ENCODE measurements at places on chromosomes 16 and 17.
A peak's percentile ranks its signal among the peaks of the same experiment; 100 is the strongest.

DNA sequence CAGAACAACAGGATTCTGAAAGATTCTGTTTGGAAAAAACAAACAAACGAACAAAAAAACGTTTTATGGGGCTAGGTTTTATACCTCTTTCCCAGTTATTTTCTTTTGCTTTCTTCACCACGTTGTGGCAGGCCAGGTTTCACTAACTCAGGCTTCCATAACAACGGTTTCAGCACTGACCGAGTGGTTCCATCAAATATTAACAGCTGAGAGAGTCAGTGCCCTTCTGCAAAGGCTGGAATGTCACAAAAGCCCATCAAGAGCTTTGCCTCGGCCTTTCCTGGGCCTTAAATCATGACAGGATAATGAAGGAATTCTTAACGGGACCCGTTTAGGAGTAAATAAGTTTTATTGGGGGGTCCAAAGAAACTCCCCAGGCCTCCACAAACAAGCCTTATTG lies 34.2 kb downstream of the MPHOSPH6 start:
- no peak for DNase-seq

DNA sequence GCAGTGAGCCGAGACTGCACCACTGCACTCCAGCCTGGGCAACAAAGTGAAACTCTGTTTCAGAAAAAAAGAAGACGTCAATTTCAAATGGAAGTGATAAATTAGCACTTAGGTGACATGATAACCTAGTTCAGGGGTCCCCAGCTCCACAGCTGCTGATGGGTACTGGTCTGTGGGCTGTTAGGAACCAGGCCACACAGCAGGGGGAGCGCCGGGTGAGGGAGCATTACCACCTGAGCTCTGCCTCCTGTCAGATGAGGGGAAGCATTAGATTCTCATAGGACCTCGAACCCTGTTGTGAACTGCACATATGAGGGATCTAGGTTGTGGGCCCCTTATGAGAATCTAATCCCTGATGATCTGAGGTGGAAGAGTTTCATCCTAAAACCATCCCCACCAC lies 253.0 kb downstream of the FOXL1 start:
- DNase-seq, result no peak

DNA sequence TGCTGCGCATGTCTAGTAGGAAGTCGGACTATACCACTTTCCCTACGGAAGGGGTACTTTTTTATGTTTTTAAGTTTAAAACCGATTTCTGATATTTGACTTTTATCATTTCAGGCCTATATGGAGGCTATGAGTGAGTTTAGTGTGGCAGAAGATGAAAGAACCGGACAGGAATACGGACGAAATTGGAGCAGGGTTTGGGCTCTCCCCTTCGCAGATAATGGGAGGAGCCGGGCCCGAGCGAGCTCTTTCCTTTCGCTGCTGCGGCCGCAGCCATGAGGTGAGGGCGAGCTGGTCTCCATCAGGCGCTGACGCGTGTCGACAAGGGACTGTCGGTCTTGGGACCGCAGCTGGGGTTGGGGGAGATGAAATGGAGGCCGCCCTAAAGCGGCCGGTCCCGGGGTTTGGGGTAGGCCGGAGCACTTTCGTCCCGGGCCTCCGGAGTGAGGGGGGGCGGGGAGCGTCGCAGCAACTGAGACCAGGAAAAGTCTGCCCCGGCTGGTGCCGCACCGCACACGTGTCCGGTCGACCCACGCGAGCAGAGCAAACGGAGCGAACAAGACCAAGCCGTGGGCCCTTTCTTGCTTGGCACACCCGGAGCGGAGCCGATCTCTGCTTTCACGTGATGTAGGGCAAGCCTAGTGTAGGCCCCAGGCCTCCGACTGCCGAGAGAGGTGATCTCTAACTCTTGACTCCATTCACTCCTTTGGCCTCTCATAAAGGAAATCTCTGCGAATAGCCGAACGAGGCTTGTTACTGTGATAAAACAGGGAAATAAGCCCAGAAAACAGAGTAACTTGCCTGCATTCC lies at the start of gene RPL19:
RPL19 (plus strand) TSS at position 214 of the 810 bp plus-strand sequence; CDS start at position 276, 62 bp downstream.
- DNase-seq, result peak; percentile 86

GRCh38 chr16:73210686-73211085 lies 162.8 kb upstream of the ZFHX3 start:
- no peak for DNase-seq

GRCh38 chr17:79461041-79461440 lies 149.8 kb downstream of the RBFOX3 start:
- no peak for DNase-seq

- no peak for DNase-seq
Observed at GRCh38 chr17:43327834-43328420, 70.9 kb upstream of the ARL4D start.

DNA sequence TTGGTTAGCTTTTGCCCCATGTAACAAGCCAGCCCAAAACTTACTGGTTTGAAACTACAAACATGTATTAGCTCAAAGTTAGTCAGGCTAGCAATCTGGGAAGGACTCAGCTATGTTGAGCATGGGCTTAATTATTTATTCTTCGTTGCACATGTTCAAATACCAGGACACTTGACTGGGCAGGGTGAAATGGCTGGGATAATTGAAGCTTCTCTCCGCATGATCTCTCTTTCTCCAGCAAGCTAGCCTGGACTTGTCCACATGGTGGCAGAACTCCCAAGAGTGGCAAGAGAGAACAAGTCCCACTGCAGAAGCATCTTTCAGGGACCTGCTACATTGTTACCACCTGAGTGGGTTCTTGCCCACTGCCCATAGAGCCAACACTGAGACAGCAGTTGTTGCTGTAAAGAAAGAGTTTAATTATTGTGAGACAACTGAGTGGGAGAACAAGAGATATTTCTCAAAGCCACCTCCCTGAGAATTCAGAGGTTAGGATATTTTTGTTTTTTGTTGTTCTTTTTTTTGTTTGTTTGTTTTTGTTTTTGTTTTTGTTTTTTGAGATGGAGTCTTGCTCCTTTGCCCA lies 16.8 kb upstream of the ATF7IP2 start:
- no peak for DNase-seq

DNA sequence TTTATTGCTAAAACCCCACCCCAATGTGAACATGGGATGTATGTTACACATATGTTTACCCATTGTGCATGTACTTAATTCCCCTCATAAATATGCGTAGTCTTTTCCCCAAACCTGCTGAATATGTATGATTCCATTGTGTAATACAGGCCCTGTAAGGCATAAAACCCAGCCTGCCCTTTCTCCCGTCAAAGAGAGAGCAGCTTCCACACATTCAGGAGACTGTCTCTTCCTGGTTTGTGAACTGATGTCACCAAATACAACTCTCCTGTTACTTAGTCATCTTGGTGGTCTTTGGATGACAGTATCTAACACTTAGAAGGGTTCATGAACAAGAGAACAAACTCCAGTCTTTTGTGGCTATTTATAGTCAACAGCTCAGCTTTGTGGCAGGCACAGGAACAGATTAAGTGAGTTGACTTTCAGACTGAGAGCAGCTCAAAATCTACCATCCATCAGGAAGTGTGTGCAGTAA lies 24.7 kb upstream of the TMC7 start:
- DNase-seq, result no peak

- DNase-seq, result no peak
Observed at GRCh38 chr16:60127196-60127595, 1393.1 kb upstream of the GOT2 start.

GRCh38 chr16:14337303-14338191 lies 266.4 kb downstream of the MRTFB start:
- DNase-seq, result no peak

GRCh38 chr16:29765167-29766032 lies 12.7 kb upstream of the ZG16 start:
- no peak for DNase-seq

GRCh38 chr16:64390102-64390501 lies 731.8 kb downstream of the CDH11 start:
- DNase-seq, result no peak

DNA sequence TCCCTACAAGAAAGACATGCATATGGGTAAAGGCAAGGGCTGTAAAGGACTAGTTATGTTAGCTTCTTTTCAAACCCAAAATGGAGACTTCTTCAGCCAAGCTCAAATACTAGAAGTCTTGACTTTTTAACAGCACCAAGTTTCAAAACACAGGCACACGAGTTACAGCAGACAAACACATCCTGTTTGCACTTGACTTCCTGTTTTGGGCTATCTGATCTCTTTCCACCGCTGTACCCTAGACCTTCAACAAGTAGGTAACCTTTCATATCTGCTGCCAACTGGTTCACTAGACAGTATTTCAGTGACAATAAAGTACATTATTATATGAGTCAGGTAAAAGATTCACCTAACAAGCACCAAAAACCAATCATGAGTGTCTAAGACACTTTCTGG lies 12.3 kb downstream of the RFFL start:
- DNase-seq, result no peak

DNA sequence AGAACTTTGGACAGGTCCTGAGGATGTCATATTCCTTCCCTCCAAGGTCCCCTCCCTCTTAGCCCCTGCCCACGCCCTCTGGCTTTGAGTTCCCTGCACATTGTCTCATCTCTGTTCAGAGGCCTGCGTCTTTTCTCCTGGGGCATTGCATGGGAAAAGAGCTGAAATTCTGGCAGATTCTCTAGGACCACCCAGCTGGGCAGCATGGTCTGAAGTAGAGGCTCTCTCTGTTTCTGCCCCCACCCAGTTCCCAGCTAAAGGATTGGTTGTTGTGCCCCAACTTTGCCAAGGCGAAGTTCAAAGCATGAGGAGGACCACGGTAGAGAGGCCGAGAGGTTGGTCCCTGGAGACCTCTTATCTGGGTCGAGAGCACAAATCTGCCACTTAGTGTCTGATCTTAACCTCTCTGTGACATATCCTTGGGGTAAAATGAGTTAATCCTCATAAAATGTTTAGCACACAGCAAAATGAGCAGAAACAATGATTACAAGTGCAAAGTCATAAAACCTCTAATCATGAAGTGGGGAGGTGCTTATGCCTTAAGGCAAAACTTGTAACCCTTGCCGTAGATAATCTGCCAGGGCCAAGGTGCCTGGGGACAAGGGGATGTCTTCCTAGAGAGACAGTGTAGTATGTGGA lies 2.4 kb downstream of the ABAT start:
- no peak for DNase-seq

DNA sequence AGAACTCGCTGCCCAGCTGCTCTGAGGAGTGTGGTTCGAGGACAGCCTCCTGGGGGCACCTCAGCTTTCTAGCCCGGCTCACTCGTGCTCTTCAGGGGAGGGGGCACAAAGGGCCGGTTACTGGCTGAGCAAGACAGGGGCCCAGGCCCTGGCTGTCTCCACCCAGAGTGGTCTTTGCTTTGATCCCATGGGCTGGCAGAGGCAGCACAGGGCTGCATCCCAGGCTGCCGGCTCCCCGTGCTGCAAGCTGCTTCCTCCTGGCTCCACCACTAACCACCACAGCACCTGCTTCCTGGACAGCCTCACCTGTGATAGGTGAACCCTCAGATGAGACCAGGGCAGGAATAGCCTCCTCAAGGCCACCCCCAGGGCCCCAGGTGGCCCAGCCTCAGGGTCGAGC lies 6.8 kb downstream of the SPPL2C start:
- DNase-seq, result no peak

GRCh38 chr16:18839555-18839954 lies 38.2 kb upstream of the ARL6IP1 start:
- DNase-seq, result no peak

DNA sequence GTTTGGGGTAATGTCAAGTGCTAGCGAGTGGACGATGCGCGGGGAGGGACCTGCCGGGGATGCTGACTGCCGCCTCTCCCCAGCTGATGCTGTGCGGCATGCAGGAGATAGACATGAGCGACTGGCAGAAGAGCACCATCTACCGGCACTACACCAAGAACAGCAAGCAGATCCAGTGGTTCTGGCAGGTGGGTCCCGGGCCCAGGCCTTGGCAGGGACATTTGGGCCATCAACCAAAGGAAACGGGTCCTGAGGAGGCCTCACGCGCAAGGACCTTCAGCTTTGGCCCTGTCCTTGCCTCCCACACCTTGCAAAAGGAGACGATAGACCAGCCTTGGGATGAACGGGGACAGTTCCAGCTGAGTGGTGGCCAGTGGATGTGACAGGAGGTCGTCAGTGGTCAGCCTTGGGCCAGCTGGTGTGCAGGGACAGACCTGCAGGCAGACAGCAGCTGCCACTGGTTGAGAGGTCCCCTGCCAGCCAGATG lies 13.6 kb upstream of the CLEC18A start:
- DNase-seq, result no peak

DNA sequence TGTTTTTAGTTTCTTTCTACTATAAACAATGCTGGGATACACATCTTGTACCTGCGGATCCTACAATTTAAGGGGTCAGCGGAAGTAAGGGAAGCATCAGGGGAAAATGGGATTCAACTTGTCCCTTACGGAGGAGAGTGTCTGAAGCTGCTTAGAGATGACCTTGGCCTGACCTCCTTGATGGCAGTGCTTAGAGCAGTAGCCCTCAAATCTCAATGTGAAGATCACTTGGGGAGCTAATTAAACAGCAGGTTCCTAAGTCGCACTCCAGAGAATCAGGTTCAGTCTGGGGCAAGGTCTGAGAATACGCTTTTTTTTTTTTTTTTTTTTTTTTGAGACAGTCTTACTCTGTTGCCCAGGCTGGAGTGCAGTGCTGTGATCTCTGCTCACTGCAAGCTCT lies 9.6 kb upstream of the METTL16 start:
- DNase-seq, result no peak

DNA sequence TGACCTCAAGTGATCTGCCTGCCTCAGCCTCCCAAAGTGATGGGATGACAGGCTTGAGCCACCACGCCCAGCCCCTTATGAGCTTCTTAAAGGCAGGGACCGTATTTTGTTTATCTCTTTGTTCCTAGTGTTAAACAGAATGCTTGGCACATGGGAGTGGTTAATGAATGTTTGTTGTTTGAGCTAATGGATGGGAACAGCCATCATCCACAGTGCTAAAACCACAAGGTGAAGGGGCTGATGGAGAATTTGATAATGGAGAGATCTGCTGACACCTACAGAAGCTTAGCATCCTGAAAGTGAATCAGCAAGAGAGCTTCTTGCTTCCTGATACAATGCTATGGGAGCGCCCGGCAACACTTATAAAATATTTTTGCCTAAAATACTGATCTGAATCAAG lies 8.6 kb upstream of the CDH1 start:
- DNase-seq, result no peak

DNA sequence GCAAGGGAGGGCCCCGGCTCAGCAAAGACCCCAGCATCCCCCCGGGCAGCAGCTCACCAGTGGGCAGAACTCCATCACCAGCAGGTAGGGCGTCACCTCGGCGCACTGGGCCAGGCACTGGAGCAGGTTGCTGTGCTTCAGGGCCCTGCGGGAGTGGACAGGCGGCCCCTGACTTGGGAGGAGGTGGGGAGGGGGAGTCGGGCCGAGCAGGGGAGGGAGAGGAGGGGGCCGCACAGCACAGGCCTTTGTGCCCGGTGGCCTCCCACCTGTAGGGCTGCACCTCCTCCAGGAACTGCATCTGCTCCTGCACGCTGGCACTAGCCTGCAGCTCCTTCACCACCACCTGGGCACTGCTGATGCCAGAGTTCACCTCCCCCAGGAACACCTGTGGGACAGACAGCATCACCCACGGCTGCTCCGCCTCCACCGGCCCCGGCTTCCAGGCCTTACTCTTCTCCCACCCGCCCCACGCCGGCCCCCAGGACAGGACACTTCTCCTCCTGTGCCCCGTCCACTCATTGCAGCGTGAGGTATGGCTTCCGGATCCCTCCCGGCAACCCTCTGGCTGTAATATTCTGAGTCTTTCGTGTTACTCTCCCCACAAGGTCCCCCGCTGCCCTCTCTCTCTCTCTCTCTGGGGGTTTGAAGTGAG lies 37.7 kb upstream of the PVALEF start:
- DNase-seq, result no peak

GRCh38 chr17:32755045-32755805 lies 121.7 kb downstream of the MYO1D start:
- no peak for DNase-seq

GRCh38 chr17:65902831-65903522 lies 289.0 kb downstream of the CEP112 start:
- no peak for DNase-seq
